Esophagus squamous epithelium (tissue), 5 donors: ENCODE measurements at places on chromosomes 3 and 15.

GRCh38 chr15:31799319-31799714 is 231.0 kb upstream of the CHRNA7 start:
- DNase-seq = no peak

GRCh38 chr3:151146071-151146730 is 56.8 kb downstream of the GPR171 start:
- DNase-seq = no peak

DNA sequence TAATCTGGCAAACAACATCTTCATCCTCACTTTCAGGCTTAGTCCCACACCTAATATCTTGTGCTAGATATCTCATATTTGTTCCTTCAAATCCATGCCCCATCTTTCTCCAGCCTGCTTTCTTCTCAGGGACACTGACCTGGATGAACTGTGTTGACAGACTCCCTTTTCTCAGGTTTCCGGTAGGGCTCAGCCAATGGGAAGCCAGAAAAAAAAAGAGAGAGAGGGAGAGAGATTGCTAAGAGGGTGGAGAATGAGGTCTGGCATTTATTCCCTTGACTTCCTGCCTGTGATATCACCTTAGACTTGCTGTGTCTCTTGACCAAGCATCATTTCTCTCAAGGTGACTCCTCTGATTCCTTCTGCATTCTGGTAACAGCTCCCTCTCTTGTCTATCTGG is 145.6 kb upstream of the ABI3BP start:
- DNase-seq = no peak

DNA sequence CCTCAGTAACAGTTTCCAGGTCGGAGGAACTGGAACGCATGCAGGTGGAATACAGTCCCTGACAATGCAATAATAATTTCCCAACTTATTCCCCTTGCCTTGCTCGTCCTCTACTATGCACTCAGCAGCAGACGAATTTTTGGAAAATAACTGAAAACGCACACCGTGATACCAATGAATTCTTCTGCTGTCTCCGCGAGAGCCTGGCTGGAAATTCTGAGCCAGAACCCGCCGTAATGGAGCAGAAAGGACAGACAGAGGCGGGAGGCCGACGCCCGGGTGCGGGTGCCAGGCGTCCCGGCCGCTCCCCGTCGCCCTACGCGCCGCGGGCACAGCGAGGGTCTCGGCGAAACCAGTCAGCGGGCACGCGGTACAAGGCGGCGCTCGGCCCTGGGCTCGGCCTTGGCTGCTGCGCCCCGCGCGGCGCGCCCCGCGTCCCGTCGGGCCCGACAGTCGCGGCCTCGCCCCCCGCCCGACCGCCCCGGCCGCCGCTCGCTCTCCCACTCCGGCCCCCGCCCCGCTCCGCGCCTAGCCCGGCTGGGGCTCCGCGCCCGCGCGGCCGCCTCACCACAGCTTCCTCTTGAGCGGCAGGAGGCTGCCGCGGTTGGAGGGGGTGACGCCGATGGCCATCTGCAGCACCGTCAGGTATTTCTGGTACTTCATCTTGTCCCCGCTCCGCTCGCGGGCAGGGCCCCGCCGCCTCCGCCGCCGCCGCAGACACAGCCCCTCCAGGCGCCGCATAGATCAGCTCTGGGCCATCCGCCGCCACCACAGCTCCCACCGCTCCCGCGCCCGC is 114.5 kb upstream of the GOLGA8J start:
- no peak for DNase-seq
